ENCODE measurements at places on chromosomes 4 and X.

DNA sequence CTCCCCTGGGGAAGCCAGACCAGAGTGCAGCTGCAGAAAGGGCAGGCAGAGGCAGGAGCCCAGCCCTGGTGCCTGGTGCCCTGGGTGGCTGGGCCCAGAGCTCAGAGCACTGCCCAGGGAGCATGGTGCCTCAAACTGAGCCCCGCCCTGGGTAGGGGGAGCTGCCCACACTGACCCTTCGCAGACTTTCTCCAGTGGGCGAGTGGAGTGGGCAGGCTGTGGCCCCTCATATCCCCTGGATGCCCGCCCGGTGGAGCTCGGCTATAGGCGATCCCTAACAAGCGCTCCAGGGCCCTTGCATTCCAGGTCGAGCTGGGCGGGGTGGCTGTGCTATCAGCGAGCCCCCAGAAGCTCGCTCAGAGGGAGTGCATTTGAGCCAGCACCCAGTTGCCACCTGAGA lies 17.1 kb upstream of the ADRA2C start:
- no peak for DNase-seq

GRCh38 chr4:150033901-150034300 lies 44.3 kb upstream of the DCLK2 start:
- no peak for DNase-seq

GRCh38 chr4:20298986-20299385 lies 47.3 kb downstream of the SLIT2 start:
- DNase-seq, result no peak

DNA sequence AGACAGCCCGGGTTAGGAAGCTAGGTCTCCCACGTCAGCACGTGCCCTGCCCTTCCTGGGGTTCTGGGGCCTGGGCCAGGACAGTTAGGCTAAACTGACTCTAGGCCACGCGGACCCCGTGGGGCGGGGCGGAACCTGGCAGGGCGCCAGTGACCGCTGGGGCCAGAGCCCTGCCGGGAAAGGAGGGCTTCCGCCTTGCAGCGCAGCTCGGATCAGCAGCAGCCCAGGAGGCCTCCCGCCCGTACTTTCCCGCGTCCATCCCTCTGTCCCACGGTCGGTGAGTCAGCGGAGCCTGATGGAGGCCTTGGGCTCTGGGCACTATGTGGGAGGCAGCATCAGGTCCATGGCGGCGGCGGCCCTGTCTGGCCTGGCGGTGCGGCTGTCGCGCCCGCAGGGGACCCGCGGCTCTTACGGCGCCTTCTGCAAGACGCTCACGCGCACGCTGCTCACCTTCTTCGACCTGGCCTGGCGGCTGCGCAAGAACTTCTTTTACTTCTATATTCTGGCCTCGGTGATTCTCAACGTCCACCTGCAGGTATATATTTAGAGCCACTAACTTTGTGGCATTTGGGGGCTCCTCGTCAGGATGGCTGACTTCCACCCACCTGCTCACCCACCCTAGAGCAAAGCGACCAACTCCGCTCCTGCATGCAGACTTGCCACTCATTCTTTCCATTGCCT lies at the start of gene SMIM10:
Gene SMIM10, plus strand, starts transcription at position 191 of the 681 bp plus-strand sequence. Its CDS starts 105 bp downstream, at position 296.
- DNase-seq, result peak; percentile 87

DNA sequence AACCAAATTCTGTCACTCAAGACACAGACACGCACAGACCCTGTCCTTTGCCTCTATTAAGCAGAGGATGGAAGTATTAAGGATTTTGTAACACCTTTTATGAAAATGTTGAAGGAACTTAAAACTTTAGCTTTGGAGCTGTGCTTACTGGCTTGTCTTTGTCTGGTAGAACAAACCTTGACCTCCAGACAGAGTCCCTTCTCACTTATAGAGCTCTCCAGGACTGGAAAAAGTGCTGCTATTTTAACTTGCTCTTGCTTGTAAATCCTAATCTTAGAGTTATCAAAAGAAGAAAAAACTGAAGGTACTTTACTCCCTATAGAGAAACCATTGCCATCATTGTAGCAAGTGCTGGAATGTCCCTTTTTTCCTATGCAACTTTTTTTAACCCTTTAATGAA lies 215.7 kb downstream of the GC start:
- DNase-seq, result no peak

DNA sequence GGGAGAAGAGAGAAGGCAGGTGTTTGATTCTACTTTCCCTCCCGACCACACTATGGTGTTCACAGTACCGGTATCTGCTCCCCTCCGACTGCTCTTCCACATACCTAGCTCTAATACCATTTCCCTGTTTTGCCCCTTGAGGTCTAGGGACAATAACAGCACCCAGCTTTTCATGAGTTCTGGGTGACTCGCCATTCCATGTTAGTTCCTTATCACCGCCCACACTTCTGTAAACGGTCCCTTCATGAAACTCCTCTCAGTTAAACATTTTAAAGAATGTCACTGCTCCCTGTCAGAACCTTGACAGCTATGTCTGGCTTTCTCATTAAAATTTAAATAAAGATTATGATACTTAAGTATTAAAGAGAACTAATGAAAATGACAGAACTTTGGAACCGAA lies 136.7 kb downstream of the ADAMTS3 start:
- no peak for DNase-seq

DNA sequence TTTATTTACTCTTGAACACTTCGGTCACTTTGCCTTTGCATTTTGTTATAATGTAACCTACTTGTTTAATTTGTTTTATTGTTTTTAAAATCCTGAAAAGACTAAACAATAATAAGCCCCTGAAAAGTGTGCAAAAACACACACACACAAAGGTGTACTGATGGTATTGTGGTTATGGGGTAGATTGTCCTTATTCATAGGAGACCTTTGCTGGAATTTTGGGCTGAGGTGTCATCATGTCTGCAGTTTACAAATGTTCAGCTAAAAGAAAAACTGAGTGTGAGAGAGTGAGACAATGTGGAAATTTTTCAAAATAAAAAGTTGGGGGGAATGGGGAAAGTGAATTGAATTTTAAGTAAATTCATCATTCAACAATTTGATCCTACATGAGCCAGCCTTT lies 174.9 kb downstream of the QDPR start:
- DNase-seq, result no peak

GRCh38 chr4:38800366-38800765 lies 4.2 kb downstream of the TLR1 start:
- DNase-seq, result no peak

DNA sequence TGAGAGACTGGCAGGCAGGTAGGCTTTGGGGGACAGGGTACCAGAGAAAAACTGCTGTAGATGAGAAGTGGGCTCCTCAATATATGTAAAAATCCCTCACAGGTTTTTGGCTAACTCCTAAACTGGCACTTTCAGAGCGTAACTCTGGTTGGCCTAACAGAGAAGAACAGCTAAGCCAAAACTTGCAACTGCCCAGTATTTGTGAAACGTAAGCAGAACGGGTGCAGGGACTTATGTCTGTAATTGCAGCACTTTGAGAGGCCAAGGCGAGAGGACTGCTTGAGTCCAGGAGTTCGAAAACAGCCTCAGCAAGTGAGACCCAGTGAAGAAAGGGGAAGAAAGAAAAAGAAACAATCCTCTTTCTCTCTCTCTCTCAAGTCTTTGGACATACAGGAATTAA lies 25.0 kb downstream of the EIF4E start:
- no peak for DNase-seq

GRCh38 chr4:22246847-22247246 lies 269.0 kb downstream of the ADGRA3 start:
- DNase-seq, result no peak

GRCh38 chr4:181020456-181020855 lies 1222.7 kb upstream of the TENM3 start:
- DNase-seq, result no peak

GRCh38 chr4:8741513-8742226 lies 130.0 kb downstream of the HMX1 start:
- no peak for DNase-seq

Data from CD14-positive monocyte (primary cell).